Mononuclear cell (primary cell): ENCODE measurements at places on chromosomes 4 and X. TPM values are rescaled to one million over a fixed set of nuclear protein-coding genes. Genes with fewer than 3 reads are reported as not detected.

The RBM46 gene
- not detected for total RNA-seq

The GRPR gene
- total RNA-seq: 0.21 TPM

The MAGEA6 gene
- not detected for total RNA-seq

The TCP11X2 gene
- total RNA-seq: not detected

The TRPC3 gene
- total RNA-seq: 0.31 TPM

The SRPK3 gene
- under 0.01 TPM for total RNA-seq

The CXCL8 gene
- total RNA-seq: 7,833 TPM

The SLITRK4 gene
- total RNA-seq: 1.5 TPM

The GUCY1A1 gene
- total RNA-seq: 6.4 TPM

The MAOA gene
- 0.31 TPM for total RNA-seq

The DUSP9 gene
- not detected for total RNA-seq

The AFF2 gene
- total RNA-seq: 16.2 TPM

The CTAG1A gene
- total RNA-seq: not detected

The CMC4 gene
- total RNA-seq: 14.6 TPM

The ZFP42 gene
- total RNA-seq: not detected

The RPA4 gene
- 0.42 TPM for total RNA-seq

The TSC22D3 gene
- 1,104 TPM for total RNA-seq

The FREM3 gene
- total RNA-seq: not detected

The TBC1D19 gene
- 10.5 TPM for total RNA-seq

The BEX1 gene
- total RNA-seq: 0.52 TPM

The PASD1 gene
- total RNA-seq: not detected

The FAM120C gene
- 5.1 TPM for total RNA-seq

The CLIC2 gene
- total RNA-seq: 2.6 TPM

The FGFR3 gene
- total RNA-seq: under 0.01 TPM

The DGKK gene
- total RNA-seq: 0.31 TPM

The PDCL2 gene
- total RNA-seq: not detected

The RTL5 gene
- total RNA-seq: 0.73 TPM

The KLKB1 gene
- 0.63 TPM for total RNA-seq

The STPG2 gene
- 0.73 TPM for total RNA-seq
